Activated CD4-positive, alpha-beta T cell treated with anti-CD3 and anti-CD28 coated beads, Interleukin-2, Interleukin-4, amounts not matched to agents 100 ng/mL and 50 ng/mL, durations not matched to agents 16 hours and 8 hours (primary cell): ENCODE measurements at places on chromosomes 12 and 14.
A peak's percentile ranks its signal among the peaks of the same experiment; 100 is the strongest.

DNA sequence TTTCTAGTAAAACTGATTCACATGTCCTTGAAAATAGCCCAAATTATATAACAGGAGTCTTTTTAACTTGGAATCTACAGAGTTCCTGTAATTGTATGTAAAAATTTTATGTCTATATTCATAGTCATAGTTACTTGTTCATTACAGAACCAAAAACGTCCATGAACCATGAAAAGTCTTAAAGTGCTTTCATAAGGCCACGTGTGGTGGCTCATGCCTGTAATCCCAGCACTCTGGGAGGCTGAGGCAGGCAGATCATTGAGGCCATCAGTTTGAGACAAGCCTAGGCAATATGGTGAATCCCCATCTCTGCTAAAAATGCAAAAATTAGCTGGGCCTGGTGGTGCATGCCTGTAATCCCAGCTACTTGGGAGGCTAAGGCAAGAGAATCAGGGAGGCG lies 48.4 kb downstream of the GALNT4 start:
- DNase-seq = no peak

DNA sequence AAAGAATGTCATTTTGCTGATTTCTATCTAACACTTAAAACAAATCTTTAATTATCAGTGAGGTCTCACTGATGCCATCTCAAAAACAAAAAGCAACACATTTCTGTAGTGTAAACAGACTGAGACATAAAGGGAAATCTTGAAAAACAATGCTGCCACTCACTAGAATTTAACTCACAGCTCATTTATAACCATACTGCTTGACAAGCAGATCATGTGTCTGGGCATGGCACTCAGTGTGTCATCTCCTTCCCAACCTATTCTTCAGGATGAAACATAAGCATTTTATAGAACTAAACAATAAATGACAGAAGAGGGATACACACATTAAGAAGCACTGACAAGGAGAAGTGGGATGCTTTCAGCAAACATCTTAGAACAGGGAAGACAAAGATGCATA lies 22.4 kb downstream of the ATF7 start:
- DNase-seq = no peak

DNA sequence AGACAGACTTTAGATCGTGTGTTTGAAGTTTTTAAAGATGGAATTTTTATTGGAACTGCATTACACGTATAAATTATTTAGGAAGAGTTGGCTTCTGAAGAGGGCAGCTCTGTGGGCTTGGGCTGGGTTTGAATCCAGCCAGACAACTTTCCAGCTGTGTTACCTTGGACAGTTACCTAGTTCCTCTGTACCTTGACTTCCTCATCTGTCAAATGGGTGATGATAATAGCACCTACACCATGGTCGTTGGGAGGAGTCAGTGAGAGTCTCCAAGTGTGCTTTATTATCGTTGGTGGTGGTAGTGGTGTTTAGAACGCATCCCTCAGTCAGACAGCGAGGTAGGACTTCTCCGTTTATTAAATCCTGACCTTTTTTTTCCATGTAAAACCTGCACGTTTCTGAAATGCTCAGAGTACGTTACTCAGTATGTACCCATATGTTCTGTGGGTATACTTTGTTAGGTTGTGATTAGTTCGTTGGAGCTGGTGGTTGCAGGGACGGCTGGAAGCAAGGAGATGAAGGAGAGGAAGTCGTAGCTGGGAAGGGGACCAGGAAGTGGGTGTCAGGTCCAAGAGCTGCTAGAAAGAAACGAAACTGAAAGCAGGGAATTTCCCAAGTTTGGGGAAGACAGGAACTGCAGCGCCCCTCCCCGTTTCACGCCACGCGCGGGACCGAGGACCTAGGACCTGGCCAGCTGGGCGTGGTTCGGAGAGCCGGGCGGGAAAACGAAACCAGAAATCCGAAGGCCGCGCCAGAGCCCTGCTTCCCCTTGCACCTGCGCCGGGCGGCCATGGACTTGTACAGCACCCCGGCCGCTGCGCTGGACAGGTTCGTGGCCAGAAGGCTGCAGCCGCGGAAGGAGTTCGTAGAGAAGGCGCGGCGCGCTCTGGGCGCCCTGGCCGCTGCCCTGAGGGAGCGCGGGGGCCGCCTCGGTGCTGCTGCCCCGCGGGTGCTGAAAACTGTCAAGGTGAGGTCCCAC lies at the start of gene OAS3:
OAS3 (plus strand) TSS at position 734 of the 979 bp plus-strand sequence; CDS start at position 791, 57 bp downstream.
- DNase-seq = peak; percentile 63

DNA sequence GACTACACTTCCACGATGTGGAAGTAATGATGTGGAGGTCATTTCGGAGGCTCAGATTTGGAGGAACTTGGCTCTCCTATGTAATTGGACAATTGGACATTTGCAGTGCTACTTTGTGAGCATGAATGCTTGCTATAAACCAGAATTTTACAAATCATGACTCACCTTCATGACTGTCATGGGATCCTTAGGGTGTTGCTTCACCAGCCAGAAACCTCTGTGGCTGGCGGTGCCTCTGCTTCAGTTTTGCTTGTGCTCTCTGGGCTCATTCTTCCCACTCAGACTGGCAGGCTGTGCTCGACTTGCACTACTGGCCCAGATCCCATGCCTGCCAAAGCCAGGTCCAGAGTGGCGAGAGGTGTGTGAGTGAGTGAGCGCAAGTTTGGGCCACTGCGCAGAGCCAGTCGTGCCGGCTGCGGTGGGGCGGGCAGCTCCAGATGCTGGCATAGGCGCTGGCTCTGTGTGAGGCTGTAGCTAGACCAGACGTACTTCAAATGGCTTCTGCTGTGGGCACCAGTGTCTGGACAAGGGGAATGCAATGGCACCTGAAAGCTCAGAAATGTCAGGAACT lies 387.8 kb downstream of the AEBP2 start:
- DNase-seq = no peak

- peak; percentile 43 for DNase-seq
Observed at GRCh38 chr14:59055439-59056045, 132.9 kb upstream of the DAAM1 start.

DNA sequence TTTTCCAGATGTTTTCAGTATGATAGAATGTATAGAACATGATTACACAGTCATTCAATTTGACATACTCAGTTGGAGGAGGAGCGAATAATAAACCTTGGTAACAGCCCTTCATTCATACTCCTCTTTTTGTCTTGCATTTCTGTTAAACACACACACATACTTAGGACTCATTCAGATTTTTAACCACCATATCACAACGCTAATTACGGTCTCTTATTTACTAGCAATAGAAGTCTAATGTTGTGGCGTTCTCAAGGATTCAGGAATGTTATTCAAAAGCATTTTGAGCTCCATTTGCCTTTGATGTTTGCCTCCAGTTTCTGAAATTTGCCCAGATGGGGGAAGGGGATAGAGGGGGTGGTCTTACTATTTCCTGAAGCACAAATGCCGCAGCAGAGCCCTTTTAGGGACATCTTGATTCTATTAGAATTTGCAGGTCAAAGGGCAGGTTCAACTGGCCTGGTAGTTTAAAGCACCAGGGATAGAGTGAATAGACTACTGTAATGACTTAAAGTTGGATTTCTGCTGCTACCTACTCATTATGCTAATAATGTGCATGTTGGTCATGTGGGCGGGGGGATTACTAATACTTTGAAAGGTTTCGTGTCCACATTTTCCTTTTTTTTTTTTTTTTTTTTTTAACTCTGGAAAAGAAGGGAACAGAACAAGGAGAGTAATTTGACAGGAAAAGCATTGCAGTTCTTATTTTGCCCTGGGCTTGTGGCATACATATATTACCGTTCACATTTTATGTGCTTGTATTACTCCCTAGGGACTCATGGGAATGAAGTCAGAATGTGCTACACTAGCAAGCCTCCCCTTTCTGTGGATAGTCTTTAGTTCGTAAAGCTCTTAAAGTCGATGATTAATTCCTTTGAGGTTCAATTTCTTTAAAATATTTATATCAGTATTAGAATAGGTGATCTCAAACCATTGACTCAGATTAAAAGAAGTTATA lies 226.8 kb downstream of the FBXL14 start:
- DNase-seq = no peak

- no peak for DNase-seq
Observed at GRCh38 chr12:2294651-2295475, 242.1 kb downstream of the CACNA1C start.

DNA sequence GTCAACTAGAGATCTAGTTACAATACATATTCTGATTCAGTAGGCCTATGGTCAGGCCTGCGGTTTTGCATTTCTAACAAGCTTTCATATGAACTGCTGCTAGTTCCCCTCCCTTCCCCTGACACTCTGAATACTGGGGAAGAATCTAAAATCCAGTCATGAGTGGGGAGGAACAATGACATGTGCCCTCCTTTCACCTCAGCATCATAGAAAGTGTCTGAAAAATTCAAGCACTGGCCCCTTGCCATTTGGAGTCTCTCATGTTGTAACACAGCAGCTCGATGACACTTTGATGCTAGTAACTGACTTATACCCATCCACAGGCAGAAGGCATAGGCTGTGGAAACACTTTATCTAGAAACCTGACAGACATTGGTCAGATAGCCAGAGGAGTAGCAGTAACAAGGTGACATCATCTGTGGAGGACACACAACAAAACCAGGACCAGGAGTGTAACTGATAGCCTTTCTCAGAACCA lies 161.9 kb upstream of the RASSF8 start:
- DNase-seq = no peak

DNA sequence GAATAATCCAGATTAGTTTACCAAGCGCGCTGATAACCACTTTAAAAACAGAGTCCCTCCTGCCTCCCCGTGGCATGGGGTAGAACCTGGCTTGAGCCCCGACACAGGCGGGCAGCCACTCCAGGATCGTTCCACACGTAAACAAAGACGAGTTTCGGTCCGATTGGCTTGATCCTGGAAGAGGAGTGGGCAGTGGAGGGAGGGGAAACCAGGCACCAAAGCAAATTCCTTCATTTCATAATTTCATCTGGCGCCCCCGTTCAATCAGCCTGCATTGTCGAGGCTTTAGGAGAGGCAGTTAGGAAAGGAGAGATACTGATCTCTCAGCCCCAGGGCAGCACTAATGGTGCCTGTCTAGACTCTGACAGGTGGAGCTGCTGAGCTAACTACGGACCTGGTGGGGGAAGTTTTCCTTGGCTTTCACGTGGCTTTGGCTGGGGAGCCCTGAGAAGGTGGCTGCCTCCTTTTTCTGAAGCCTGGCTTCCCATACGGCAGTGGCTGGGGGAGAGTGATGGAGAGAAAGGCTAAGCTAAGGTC lies 751 bp upstream of the GPRC5A start:
- no peak for DNase-seq

GRCh38 chr14:74242021-74242779 lies 3.0 kb downstream of the VSX2 start:
- DNase-seq = no peak

DNA sequence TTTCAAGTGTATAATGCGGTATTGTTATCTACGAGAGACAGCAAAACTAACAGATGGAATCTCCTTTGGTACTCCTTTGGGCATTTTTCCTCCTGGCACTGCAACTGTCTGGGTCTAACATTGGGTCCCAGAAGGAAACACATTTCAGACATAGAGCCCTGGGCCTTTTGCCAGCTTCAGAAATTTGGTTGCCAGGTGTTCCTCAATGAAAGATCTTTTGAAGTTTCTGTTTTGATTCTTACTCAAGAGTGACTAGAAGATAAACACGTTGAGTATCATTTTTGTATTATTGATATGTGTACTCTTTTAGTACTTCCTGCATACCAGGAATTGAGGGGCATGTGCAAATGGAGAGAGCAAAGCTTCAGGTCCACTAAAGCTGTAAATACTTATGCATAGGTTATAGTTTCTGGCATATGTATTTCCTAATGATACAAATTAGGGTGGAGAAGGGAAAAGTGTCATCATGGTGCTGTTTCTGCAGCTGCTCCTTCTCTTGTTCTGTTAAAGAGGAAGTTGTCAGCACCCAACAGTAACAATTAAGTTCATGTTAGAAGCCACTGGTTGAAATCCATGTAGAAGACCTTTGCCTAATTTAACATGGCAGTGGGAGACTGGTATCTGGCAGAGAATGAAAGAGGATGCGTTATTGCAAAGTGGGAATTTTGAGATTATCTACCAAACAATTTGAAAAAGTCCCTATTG lies 53.5 kb downstream of the SLC38A6 start:
- DNase-seq = peak; percentile 50

- no peak for DNase-seq
Observed at GRCh38 chr12:102534899-102535298, 54.5 kb upstream of the IGF1 start.

DNA sequence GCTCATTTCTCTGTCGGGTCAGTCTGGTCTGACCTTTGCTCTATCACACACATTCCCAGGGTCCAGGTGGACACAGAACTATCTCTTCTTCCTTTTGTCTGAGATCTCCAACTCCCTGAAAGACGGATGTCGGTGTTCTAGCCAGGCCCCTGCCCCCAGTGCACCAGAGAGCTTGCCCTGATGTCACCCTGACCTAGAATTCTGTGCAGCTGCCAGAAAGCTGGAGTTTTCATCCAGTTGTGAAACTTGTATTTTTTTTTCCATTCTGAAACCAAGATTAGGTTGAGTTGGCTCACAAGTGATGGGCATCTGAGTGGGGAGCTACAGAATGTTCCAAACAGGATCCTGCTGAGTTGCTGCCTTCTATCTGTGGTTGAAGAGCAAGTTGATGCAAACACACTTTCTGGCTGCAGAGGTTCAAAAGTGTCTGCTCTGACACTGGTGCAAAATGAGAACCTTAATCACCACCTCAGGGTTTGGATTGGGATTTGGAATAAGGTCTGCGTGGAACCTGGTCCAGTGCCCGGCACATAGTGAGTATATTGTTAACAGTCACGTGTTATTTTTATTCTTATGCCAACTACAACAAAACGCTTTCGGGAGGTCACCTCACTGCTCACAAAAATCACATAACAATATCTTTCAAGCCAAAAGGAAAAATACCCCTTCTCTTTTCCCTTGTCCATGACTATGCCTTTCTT lies 211.5 kb downstream of the SLC15A4 start:
- no peak for DNase-seq

GRCh38 chr14:53144244-53144643 lies 8.9 kb downstream of the DDHD1 start:
- DNase-seq = peak; percentile 69

DNA sequence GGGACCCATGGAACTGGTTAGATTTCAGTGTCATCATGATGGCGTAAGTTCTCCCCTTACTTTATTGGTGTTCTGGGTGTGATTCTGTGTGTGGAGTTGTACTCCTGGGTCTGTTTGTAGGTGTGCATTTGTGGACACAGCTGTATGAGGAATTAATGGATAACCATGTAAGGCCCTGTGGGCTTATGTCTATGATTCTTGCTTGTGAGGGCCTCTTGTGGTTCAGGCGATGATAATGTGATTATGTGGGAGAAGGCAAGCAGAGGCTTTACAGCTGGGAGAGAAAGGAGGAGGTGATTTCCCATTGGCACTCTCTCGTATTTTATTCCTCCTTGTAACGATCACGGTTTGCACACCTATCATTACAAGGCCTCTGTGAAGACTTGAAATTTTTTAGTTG lies 96.1 kb downstream of the SCN8A start:
- no peak for DNase-seq

- DNase-seq = no peak
Observed at GRCh38 chr14:99505089-99505488, 23.9 kb downstream of the CCNK start.
